ENCODE measurements at places on chromosomes 4 and X. TPM values are rescaled to one million over a fixed set of nuclear protein-coding genes. Genes with fewer than 3 reads are reported as not detected.

PDE5A gene
- total RNA-seq, result 5.0 TPM

PLS3 gene
- 50.8 TPM for total RNA-seq

STK26 gene
- 30.5 TPM for total RNA-seq

NMU gene
- 81.1 TPM for total RNA-seq

DNA sequence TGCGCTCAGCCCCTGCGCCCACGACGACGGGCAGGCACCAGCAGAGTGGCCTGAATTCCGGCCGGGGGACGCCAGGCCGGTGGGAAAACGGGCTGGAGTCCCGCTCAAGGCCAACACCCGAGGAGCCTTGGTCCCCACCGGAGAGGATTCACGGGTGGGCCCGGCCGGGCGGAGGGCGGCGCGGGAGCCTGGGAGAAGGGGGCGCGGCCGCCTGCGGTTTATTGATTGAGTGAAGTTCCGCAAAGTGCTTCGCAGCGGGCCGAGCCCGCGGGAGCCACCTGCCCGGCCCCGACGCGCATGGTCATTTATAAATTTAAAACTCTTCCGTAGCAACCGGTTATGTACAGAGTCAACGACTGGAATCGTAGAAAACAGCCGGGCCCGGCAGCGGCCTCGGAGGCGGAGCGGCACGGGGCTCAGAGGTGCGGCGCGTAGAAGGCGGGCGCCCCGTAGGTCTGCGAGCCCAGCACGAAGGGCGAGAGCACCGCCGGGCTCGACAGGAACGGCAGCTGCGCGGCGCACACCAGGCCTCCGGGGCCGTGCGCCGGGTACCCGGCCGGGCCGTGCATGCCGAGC lies 3.6 kb downstream of the NKX1-1 start:
- DNase-seq, result no peak

GRCh38 chr4:53039741-53040458 lies 177.8 kb downstream of the RASL11B start:
- no peak for DNase-seq

DNA sequence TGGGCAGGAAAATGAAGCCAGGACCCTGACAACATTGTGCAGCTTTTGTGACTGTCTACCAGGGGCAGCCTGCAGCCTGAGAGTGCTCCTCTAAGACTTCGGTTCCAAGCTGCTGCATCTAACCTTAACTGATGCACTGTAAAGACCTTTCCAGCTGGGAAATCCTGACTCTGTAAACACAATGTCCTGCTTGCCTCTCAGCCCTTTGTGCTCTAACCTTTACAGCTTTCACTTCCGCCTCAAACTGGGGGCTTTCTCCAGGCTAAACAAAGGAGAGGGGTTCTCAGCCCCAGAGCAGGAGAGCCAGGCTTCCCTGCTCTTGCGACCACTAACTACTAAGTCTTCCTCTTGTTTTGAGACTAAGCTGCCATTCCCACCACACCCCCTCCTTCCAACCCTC lies 19.3 kb upstream of the RASL11B start:
- DNase-seq, result no peak

DNA sequence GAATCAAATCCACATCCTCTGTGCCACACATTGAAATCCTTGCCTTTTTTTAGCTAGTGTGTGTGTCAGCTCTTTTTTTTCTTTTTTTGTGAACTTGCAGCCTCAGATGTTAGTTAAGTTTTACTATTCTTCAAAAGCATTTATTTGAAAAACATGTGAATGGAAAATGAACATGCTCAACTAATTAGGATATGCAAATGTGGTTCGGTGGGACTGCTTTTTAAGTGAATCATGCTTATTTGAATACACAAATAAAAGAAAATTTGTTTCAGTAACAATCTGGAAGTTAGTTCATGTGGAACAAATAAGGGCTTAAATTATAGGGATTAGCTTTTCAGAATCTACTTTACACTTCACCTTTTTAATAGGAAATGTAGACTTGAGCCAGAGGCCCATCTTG lies 751.5 kb upstream of the FAM241A start:
- no peak for DNase-seq

- no peak for DNase-seq
Observed at GRCh38 chrX:20727447-20727846, 460.7 kb upstream of the RPS6KA3 start.

DNA sequence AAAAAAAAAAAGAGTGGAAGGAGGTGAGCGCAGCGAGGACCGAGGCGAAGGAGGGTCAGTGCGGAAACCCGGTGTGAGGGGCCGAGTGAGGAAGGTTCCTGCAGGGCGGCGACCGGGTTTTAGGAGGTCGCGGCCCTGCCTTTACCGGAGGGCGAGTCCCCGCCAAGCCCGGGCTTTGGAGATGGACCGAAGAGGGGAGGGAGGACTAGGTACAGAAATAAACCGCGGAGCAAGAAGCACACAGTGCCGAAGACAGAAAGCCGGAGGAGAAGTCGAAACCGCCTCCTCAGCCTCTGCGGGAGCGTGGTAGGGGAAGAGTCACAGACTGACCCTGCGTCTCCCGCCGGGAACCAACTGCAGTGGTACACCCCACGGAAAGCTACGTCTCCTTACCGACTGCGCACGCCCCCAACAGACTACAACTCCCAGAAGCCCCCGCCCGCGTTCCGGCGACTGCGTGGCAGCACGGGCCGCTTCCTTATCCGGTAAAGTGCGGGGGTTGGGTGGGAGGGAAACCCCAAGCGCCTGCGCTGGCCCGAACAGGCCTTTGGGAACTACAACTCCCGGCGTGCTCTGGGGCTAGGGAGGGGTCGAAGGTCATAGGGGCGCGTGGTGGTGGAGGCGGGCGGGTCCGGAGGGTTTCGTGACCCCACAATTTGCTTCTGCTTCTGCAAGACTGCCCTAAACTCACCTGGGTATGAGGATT lies at the start of gene NFXL1:
TSS of gene NFXL1 (minus strand) at position 364 of the 706 bp plus-strand sequence. CDS start 380 bp downstream, outside the sequence.
- peak; percentile 92 for DNase-seq

DNA sequence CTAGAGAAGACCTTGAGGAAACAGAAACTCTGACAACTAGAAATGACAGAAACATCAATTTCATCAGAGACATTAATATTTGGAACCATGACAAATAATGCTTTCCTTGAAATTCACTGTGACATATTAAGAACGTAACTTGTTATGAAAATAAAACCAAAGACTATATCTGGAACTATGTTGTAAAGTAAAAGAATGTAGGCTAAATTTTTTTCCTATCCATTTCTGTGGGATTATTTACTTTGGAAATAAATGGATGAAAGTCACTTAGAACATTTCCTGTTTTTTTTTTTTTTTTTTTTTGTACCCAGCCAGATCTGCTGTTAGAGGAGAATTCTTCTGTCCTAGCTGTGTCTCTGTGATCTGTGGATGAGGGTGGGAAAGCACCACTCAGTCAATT lies 255.9 kb downstream of the SPRY1 start:
- no peak for DNase-seq

DNA sequence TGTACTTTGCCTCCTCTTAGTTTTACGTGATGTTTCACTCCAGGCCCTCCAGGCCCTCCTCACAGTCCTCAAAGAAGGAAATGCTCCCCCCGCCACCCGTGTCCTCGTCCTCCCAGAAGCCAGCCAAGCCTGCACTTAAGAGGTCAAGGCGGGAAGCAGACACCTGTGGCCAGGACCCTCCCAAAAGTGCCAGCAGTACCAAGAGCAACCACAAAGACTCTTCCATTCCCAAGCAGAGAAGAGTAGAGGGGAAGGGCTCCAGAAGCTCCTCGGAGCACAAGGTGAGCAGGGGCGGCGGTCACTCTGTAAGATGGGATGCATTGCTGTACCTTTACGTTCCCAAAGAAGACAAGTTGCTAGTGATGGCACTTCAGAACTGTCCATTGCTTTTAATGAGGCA lies 94.4 kb downstream of the KLHL8 start:
- DNase-seq, result no peak

- DNase-seq, result no peak
Observed at GRCh38 chr4:73034896-73035295, 34.6 kb downstream of the COX18 start.

Data from HCT116 (cell line).